ENCODE measurements at places on chromosomes 3 and 15. TPM values are rescaled to one million over a fixed set of nuclear protein-coding genes. Genes with fewer than 3 reads are reported as not detected.

GRCh38 chr3:57983734-57984518, 24.3 kb upstream of the FLNB start:
- DNase-seq: no peak

DNA sequence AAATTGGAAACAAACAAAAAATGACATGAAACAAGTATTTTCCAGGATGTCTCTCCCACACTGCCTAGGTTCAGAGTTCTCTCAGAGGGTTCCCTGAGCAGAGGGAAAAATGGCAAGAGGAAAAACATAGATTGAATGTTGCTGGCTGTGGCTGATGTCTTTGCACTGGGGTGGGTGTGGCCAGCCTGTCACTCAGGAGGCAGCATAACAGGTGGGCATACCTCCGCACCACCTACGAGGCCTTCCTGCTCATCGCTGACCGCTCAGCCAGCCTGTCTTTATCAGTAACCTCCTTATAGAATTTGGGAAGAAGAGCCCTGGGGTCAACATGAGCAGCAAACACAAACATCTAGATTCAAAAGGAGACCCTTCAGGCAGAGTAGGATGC, 216.6 kb upstream of the UMPS start:
- peak; percentile 75 for DNase-seq

DNA sequence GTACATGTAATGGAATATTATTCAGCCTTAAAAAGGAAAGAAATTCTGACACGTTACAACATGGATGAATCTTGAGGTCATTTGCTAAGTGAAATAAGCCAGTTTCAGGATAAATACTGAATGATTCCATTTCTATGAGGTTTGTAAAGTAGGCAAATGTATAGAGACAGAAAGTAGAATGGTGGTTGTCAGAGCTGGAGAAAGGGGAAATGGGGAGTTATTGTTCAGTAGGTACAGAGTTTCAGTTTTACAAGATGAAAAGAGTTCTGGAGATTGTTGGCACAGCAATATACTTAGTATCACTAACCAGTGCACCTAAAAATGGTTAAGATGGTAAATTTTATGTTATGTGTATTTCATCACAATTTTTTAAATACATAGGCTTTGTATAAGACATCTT, 60.6 kb downstream of the USP8 start:
- DNase-seq: no peak

The INSYN1 gene
- total RNA-seq: 2.5 TPM

The GABRG3 gene
- 0.24 TPM for total RNA-seq

The FBN1 gene
- 4.9 TPM for total RNA-seq

DNA sequence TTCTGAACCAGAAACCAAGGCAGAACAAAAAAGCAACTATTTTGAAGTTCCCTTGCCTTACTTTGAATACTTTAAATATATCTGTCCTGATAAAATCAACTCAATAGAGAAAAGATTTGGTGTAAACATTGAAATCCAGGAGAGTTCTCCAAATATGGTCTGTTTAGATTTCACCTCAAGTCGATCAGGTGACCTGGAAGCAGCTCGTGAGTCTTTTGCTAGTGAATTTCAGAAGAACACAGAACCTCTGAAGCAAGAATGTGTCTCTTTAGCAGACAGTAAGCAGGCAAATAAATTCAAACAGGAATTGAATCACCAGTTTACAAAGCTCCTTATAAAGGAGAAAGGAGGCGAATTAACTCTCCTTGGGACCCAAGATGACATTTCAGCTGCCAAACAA, 4.6 kb downstream of the DTX3L start:
- no peak for DNase-seq

The GPR87 gene
- total RNA-seq: 0.18 TPM

DNA sequence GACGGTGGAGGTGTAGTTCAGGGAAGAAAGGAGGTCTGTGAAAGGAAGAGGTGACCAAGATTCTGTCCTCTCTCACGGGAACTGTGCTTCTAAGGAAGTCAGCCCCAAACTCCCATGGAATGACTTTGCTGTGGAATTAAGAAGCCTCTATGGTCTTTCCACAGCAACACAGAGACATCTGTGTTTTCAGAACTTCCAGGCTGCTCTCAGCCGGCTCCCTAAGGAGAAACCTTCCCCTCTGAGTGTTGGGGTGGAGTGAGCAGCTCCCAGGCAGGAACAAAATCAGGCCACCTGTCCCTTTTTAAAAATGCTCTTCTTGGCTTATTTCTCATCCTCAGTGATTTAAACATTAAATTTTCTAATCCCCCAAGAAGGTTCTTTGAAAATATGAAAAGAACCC, 53.3 kb upstream of the SNRK start:
- DNase-seq: no peak

GRCh38 chr3:140051019-140051957, 116.3 kb downstream of the CLSTN2 start:
- DNase-seq: peak; percentile 40

GRCh38 chr3:183918178-183918577, 33.5 kb upstream of the PARL start:
- no peak for DNase-seq

DNA sequence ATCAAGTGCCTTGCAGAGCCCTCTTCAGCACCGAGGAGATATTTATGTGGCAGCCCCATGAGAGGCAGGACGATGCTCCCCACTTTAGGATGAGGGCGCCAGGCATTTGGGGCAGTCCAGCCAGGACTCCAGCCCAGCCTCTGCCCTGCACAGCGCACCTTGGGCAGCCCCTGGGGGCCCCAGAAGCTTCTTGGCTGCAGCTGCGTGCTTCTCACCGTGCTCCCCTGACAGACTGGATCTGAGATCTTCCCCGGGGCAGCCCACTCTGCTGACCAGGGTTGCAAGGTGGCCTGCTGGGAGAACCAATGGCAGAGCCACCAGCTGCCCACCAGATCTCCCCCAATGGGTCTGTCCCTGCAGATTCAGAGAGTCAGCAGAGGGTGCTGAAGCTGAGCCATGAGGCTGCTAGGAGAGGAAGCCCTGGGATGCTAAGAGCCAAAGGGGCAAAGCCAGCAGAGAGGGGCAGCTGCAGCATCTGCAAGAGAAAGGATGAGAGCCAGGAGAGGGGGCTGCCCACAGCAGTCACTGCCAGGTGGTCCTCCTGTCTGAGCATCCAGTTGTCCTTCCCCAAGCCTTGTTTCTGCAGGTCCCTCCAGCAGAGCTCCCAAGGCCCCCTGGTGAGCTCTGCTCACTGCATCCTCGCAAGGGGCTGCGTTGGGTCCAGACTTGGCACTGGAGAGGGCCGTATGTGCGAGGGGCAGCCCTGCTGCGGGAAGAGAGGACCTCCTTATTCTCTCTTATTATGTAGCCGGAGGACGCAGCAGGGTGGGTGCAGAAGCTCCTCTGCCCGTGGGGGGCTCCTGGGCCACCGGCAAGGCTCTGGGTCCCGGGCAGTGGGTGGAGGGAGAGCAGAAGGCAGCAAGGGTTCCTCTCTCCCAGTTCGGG, 14.7 kb upstream of the KLF13 start:
- DNase-seq: peak; percentile 30

The FSTL1 gene
- total RNA-seq: 326 TPM

DNA sequence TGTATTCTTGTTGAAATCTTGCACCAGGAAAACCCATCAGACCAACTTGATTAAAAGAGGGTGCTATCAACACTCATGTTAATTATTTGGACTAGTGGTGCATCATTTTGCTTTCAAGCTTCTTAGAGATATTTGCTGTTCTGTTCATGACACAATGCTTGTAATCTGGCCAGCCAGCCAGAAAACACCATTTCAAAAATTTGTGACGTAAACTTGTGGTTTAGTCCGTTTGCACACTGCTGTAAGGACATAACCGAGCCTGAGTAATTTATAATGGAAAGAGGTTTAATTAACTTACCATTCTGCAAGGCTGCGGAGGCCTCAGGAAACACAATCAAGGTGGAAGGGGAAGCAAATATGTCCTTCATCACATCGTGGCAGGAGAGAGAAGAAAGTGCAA, 374.3 kb upstream of the TGFBR2 start:
- no peak for DNase-seq

DNA sequence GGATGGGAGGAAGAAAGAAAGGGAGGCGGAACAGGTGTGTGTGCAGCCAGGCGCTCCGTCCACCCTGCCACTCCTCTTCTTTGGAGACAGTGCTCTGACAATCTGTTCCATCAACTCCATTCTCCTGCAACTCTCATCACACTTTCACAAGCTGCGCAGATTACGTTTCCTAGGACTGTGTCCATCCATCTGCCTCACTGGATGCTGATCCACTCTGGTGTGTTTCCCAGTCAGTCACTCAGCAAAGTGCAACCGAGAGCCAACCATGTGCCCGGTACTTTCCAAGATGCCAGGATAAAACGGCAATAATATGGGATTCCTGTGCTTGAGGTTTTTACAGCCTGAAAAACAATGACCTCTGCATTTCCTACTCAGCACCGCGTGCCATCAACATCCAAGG, 59.6 kb downstream of the SLC12A8 start:
- DNase-seq: no peak

GRCh38 chr3:126342991-126343648, 14.1 kb downstream of the KLF15 start:
- DNase-seq: peak; percentile 66

Data from H9 (cell line).